RPMI8226 (cell line): ENCODE measurements at places on chromosomes 5 and 9.

- peak; percentile 42 for DNase-seq
Observed at GRCh38 chr5:132491368-132492364, 1.1 kb upstream of the IRF1 start.

GRCh38 chr9:272251-273213, 57.9 kb downstream of the DOCK8 start:
- peak; percentile 56 for DNase-seq

- DNase-seq: no peak
Observed at GRCh38 chr9:26673261-26673660, 219.3 kb downstream of the CAAP1 start.

DNA sequence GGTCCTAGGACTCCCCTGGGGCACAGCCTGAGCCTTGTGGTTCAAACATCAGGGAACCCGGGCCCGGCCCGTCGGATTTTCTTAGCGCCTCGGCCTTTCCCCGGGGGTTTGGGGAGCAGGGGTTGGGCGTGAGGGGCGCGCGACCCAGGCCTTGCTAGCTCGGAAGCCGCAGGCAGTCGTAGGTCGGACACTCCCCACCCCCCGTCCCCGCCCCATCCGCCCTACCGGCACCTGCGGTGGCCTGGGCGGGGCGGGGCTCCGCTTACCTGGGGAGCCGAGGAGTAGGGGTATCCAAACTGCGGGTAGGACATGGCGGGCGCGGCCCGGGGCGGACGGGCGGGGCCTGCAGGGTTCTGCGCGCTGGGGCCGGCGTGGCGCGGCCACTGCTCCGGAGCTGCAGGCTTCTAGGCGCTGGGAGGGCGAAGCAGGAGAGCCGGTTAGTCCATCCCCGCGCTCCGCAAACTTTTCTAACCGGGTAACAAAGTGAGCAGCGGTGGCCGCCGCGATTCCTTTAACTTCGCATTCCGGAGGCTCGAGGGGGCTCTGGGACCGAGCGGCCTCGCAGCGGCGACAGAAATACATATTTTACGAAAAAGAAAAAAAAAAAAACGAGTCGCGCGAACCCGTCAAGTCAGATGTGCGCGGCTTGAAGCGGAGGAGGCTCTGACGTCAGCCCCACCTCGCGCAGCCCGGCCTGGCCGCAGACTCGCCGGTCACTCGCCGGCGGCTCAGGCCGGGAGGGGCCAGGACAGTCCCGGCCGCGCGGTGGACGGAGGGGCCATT, at the start of gene IRX4:
Gene IRX4 (minus strand): TSS at position 589 of the 783 bp plus-strand sequence. CDS start 278 bp downstream, at position 311.
- no peak for DNase-seq

DNA sequence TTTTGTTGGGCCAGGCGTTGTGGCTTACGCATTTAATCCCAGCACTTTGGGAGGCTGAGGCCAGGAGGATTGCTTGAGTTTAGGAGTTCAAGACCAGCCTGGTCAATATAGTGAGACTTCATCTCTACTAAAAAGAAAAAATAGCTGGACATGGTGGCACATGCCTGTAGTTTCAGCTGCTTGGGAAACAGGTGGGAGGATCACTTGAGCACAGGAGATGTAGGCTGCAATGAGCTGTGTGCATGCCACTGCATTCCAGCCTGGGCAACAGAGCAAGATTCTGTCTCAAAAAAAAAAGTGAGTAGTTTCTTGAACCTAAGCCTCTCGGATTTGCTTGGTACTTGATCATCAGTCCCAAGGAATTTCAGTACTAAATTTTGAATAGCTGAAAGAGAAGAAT, 26.9 kb downstream of the G3BP1 start:
- DNase-seq: no peak

- peak; percentile 8 for DNase-seq
Observed at GRCh38 chr5:116573702-116574366, 789 bp downstream of the SEMA6A start.

DNA sequence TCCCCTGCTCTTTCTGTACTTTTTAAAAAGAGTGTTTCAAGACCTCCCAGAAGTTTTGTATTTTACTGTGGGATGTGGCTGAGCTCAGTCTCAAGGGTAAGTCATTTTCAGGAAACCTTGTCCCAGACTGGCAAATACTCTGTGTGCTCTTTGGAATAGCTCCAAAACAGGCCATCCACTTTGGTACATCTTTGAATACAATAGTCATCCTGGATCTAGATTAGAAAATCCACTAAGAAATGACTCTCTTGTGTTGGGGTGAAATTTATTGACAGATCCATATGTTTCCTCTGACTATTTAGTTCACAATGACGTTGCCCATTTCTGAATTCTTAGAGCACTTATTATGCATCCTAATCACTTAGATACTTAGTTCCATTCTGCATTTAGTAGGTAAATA, 95.2 kb downstream of the PLCXD3 start:
- no peak for DNase-seq

DNA sequence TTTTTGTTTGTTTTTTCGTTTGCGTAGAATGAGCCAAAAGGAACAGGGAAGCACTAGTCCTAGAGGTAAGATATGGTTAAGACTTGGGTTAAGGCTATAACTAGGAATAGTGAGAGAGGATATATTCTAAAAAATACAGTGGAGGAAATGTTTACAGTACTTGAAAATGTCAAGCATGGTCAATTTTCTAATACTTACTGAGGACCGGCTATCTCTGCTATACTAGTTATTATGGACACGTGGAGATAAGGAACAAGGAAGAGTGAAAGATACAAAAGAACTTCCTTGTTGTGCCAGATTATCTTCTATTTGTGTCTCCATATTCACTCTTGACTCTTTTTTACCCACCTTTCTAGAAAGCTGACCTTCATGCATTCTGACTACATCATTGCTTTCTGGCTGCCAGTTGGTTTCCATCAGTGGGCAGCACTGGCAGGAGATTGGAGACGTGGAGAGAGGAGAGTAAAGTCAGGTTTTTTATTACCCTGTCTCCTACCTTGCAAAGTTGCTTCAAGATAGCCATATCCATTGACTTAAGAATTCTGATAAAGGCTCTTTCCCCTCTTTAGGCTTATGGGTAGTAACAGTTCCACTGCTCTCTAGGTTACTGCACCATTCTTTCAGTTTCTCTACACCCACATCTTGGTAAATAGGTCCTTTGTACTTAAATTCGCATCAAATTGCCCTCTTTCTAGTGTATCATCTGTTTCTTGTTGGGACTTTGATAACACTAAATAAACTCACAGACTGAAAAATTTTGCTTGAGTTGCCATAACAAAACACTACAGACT, 9.0 kb upstream of the RFX3 start:
- DNase-seq: no peak

DNA sequence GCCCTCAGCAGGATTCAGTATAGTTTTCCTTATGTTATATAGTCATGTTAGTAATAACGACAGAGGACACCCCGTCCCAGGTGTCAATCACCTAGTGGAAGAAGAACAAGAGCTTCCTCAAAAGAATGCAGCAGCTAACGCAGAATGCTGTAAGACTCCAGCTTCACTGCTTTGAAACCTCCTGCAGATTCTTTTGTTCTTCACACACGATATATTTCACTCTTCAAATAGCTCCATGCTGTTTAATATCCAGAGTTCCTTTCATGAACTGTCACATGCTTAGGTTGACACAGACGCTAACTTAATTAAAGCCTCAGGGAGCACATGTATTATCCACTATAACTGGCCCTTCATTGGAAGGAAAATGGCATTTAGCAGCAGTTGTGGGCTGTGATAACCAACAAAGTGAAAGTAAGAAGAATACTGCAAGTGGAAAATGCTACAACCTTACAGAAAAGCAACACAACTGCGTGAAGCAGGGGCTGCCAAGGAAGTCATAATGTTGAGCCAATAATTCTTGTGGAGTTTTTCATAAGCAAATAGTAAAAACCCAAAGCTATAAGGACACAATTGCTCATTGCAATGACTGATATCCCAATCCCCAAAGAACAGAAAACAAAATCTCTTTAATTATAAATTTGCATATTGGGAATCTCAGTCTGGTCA, 387.5 kb downstream of the PLK2 start:
- no peak for DNase-seq

GRCh38 chr5:153896701-153897100, 142.0 kb downstream of the FAM114A2 start:
- DNase-seq: peak; percentile 88

DNA sequence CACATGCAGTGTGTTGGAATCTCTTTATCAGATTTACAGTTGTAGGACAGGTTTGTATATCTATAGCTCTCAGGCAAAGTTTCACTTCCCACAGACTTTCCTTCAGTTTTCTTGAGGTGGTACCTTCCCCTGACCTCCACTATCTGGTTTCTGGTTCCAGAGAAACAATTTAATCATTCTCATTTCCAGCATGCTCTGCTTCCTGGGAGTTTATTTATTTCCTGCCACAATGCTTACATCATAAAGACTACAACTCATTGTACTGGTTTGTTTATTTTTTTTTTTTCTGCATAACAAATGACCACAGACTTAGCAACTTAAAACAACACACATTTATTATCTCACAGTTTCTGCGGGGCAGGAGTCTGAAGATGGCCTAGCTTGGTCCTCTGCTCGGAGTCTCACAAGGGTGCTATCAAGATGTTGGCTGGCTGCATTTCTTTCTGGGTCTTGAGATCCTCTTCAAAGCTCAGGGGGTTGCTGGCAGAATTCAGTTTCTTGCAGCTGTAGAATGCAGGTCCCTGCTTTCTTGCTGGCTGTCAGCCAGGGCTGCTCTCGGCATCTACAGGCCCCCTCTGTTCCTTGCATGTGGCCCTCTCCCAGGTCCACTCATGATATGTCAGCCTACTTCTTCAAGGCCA, 247.7 kb downstream of the ENC1 start:
- peak; percentile 49 for DNase-seq

DNA sequence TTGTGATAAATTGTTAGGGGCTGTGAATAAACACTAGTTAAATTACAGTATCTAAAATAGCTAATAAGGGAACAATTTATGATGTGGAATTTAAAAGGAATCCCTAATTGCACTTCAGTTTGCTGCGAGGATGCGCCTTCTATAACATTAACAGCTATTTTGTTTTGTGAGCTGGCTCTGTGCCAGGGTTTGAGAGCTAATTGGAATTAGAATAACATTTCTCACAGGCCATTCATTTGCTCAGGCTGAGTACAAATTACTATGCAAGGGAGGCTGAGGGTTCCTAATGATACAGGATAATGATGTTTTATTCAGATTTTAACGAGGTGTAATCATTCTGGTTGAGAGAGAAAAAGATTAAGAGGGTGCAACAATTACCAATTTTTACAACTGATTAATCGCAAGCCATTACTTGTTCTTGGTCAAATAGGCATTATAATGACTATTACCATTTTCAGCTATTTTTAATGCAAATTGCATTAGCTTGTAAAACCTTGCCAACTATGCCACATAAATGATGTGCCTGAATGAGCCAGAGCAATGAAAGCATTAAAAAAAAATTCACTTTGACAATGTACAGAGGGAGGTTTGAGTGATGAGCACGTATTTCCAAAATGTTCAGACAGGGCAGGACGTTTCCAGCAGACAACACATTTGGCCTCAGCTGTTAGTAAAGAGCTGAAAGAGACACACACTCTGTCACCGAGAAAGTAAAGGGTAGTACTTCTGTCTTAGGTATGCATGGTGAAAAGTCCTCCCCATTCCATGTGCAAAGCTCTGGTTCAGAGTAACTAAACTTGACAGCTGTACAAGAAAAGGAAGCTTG, 576.5 kb downstream of the TLE1 start:
- no peak for DNase-seq

- no peak for DNase-seq
Observed at GRCh38 chr5:158522776-158523175, 576.9 kb downstream of the EBF1 start.

DNA sequence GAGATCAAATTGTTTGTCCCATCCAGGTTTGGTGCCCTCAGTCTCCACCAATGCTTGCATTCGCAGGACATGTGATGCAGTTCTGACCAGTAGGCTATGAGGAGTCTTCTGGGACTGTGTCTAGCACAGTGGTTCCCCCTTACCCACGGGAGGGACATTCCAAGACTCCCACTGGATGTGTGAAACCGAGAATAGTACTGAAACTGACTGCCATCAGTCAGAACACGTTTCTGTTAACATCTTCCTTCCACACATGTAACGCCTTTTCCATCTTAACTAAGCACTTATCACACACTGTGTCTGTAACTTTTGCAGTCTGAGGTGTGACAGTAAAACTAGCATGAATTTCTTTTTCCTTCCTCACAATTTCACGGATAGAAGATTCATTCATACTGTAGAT, 74.7 kb downstream of the PTTG1 start:
- DNase-seq: no peak

DNA sequence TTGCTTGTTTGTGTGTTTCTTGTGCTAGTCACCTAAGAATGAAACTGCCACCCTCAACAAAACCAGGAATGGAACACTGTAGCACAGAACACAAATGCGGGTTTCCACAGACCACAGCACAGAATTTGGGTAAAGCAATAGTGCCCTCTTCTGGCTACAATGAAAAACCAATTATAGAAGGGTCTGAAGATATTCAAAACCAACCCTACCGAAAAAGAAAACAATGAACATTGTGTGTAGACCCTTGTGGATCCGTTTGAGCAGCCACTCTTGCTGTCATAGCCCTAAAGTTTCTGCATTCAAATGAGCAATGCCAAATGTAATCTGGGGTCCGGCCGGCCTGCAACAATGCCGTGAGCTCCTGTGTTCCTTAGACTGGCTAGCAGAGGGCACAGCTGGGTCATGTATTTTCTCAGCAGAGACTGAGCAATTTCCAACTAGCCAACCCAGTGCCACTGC, 8.3 kb upstream of the ENC1 start:
- peak; percentile 80 for DNase-seq

DNA sequence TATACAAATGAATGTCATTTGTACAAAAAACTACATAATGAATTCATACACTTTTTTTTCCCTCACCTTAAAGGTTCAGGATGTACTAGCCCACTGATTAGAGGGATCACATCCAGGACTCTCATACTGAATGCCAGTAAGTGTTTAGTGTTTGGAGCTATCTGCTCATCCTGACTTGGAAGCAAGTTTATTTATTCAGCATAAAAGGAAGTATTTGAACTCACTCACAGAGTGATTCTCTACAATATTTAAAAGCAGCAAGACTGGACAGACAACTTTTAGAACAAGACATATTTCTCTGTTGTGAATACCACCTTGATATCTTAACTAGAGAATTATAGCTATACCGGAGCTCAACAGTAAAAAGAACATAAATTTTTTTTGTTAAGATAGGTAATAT, 14.8 kb upstream of the IQGAP2 start:
- no peak for DNase-seq

GRCh38 chr9:80144856-80145255, 573.1 kb downstream of the TLE4 start:
- DNase-seq: no peak

DNA sequence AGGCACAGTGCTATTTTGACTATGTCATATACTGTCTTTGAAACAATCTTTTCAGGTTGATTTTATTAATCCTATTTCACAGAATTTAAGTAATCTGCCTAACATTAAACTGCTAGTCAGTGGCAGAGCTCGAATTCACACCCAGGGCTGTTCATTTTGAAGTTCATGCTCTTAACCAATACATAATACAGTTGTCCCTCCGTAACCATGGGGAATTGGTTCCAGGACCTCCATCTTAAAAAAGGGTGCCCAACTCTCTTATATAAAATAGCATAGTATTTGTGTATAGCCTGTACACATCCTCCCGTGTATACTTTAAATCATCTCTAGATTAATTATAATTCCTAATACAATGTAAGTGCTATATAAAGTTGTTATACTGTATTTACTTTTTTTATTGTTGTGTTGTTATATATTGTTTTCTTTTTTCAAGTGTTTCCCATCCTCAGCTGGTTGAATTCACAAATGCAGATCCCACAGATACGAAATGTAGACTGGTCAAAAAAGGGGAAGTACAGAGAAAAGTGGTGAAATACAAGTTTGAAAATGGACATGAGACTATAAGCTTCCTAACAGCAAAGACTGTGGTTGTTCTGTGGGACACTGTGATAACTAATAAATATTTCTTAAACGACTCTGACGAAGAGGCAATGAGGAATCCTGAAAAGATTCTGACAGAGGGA, 18.3 kb downstream of the RFX3 start:
- no peak for DNase-seq
